ENCODE measurements at places on chromosomes 13 and 19. TPM values are rescaled to one million over a fixed set of nuclear protein-coding genes. Genes with fewer than 3 reads are reported as not detected.

- DNase-seq, result no peak
Observed at GRCh38 chr13:114067886-114068651, 64.4 kb downstream of the RASA3 start.

Gene VSTM2B
- not detected for total RNA-seq

Gene LILRA5
- total RNA-seq, result 0.66 TPM

GRCh38 chr13:95367309-95367843, 66.1 kb upstream of the ABCC4 start:
- no peak for DNase-seq

Gene CKAP2
- 8.2 TPM for total RNA-seq

Gene ZNF724
- 1.9 TPM for total RNA-seq

DNA sequence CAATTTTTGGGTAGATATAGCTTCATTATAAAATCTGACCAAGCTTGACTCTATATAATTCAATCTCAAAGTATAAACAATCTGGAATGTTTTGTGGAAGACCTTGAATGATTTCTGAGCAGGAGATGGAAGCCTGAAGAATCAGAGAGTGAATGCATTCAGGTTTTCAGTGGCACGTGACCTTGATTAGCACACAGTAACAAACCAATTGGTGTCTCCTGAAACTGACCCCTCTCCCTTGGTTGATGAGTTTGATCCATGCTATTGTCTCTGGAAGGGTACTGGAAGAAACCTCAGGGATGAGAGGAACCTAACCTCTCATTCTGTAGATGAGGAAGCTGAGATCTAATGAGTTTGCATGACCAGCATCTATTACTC, 39.6 kb downstream of the PCDH8 start:
- no peak for DNase-seq

DNA sequence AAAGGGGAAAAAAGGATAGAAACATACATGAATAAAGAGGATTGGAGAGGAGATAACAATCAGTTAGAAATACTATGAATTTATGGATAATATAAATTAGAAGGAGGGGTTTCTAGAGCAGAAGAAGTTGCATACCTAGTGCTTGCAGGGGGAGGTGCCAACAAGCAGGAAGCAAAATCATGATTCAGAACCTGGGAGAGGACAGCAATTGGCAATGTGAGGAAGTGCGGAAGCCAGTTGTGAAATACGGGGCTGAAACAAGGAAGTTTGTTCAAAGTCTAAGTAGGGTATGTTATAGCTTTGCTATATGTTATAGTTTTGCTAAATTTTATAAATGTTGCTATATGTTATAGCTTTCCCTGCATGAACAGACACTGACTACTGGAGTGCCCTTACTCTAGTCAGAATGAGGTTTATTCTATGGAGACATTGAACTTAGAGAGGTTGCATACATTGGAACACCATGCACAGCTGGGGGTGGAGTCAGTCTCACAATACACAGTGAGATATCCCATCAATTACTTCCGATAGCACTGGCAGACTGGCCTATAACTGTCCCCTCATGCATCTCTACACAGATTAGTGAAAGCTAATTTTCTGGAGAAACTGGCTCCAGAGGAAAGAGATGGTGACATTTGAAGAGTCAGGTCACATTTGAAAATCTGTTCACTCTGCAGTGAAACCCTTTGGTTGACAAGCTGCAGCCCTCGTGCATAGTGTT, 92.1 kb downstream of the GPC6 start:
- DNase-seq, result no peak

DNA sequence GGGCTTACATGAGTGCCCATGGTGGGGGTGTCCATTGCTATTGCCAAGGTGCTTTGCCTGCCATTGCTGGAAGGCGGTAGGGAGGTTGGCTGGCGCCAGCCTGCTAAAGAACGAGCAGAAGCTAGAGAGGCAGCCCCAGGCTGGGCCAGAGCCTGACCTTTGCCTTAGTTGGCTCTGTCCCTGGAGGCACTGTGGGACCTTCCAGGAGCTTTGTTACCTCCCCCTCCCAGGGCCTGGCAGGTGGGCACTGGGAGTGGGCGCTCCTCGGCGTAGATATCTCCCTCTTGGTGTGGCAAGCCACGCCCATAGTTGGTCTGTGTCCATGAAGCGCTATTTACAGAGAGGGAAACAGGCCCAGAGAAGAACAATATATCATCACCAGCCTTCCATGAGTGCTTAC, 2.3 kb upstream of the SLC25A42 start:
- peak; percentile 51 for DNase-seq

DNA sequence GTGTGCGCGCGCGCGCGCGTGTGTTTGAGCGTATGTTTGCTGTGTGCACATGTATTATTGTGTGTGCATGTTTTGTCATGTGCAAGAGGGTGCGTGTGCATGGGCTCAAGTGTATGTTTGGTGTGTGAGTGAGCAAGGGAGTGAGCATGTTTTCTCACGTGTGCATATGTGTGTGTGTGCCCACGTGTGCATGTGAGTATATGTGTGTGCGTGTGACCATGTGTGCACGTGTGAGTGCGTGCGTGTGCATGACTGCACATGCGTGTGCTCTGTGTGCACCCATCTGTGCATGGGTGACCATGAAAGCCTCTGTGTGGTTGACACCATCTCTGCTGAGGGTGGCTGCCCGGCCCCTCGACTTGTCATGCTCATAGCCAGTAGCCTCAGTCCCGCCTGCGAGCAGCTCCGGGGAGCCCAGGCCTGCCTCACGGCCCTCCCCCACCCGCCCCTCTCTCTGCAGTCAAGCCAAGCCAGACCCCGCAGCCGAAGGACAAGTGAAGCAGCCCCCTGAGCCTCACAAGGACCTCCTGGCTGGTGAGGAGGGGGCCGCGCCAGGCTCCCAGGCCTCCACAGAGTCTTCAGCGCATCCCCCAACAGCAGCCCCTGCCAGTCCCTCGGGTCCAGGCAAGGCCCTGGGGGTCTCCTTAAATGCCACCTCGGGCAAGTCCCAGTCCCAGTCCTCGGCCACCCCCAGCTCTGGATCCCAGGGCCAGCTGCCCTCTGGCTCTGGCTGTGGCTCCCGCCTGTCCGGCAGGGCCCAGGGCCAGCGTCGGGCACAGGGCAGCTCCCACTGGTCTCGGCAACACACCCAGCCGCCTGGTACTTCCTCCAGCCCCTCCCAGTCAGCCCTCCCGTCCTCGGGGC, 6.0 kb downstream of the REEP6 start:
- DNase-seq, result no peak

- DNase-seq, result no peak
Observed at GRCh38 chr13:98144801-98145350, 2.0 kb downstream of the FARP1 start.

DNA sequence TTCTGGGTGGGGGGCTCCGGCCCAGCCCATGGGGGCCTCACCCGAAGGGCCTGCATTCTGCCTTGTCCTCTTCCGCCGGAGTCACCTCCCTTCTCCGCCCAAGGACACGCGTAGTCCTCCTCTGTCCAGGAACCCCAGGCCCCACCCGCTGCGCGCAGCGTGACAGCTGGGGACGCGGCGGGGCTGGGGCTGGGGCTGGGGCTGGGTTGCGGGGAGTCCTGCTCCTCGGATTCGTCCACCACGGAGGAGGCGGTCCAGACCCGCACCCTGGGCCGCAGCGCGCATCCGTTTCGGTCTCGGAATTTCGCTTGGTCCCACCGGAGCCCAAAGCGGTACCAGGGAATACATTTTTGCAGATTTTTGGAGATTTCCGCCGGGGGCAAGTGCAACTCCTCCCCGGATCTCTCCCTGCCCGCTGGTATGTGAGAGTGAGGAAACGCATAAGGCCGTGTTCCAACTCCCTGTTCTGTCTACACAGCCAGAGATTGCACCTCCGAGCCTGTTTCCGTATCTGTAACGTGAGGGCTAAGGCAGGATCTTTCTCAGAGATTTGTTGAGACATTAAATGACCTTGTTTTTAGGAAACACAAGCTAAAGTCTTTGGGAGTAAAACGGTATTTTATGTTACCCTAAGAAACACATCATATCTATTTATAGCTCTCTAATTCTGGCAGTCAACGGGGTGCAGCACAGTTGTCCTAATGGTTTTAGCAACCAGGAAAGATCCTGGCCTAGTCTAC, at the start of gene COX7A1:
Gene COX7A1, minus strand, starts transcription at position 96 of the 740 bp plus-strand sequence. Its CDS starts 40 bp downstream, at position 56.
- peak; percentile 87 for DNase-seq

- DNase-seq, result no peak
Observed at GRCh38 chr13:40341096-40341471, 325.4 kb downstream of the FOXO1 start.

DNA sequence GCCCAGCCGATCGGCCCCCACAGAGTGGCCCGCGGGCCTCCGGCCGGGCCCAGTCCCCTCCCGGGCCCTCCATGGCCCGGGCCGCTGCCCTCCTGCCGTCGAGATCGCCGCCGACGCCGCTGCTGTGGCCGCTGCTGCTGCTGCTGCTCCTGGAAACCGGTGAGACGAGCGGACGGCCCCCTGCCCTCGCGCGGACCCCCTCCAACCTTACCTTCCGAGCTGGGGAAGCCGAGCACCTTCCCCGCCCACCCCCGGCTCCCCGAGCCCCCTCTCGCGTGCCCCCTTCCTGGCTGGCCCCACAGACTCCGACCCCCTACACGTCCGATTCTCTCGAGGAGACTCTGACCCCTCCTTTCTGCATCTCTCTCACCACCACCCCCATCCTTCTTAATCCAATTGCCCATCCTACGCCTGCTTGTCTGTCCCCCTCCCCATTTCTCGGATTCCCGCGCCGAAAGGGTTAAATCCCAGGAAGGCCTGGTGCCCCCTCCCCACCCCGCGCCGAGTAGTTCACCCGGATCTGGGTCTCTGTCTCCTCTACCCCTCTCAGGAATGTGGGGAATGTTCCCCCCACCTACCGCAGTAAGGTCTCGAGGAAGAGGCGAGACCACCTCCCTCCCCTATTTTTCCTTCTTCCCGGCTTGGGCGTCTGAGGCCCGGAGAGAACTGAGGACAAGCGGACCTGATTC, 502 bp downstream of the NECTIN2 start:
- DNase-seq, result no peak

DNA sequence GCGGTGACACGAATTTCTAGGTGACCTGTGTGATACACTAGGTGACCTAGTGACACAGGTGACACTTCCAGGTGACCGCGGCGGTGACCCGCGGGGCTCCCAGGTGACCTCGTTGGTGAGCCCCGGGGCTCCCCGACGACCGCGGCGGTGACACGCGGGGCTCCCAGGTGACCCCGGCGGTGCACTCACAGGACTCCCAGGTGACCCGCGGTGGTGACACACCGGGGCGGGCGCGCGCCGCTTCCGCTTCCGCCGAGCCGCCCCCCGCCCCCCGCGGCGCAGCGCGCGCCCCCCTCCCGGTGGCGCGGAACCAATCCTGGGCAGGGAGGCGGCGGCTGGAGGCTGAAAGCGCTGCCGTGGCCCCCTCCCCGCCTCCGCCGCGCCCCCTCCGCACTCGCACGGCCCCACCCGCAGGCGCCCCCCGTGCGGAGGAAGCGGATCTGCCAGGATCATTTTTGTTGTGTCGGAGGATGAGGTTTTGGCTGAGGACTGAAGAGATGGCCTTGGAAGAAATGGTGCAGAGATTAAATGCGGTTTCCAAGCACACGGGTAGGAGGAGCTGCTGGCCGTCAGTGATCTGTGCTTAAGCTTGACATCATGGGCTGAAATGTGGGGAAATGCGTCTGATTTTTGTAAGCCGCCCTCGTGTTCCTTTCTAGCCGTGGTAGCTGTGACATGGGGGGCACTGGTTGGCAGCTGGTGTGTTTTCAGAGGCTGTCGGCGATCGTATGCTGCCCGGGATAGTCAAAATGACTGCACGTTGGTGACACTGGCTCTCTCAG, at the start of gene MCF2L:
Gene MCF2L, plus strand, starts transcription at position 305 of the 782 bp plus-strand sequence. Its CDS starts 166 bp downstream, at position 471.
- peak; percentile 46 for DNase-seq

Gene LRRC8E
- total RNA-seq, result 0.44 TPM

GRCh38 chr19:40407714-40408597, 5.2 kb downstream of the PRX start:
- DNase-seq, result no peak

Gene PEAK3
- total RNA-seq, result 0.77 TPM

- no peak for DNase-seq
Observed at GRCh38 chr19:571566-571974, 826 bp upstream of the BSG start.

Gene IGLON5
- not detected for total RNA-seq

Gene DNAAF3
- total RNA-seq, result 1.8 TPM

DNA sequence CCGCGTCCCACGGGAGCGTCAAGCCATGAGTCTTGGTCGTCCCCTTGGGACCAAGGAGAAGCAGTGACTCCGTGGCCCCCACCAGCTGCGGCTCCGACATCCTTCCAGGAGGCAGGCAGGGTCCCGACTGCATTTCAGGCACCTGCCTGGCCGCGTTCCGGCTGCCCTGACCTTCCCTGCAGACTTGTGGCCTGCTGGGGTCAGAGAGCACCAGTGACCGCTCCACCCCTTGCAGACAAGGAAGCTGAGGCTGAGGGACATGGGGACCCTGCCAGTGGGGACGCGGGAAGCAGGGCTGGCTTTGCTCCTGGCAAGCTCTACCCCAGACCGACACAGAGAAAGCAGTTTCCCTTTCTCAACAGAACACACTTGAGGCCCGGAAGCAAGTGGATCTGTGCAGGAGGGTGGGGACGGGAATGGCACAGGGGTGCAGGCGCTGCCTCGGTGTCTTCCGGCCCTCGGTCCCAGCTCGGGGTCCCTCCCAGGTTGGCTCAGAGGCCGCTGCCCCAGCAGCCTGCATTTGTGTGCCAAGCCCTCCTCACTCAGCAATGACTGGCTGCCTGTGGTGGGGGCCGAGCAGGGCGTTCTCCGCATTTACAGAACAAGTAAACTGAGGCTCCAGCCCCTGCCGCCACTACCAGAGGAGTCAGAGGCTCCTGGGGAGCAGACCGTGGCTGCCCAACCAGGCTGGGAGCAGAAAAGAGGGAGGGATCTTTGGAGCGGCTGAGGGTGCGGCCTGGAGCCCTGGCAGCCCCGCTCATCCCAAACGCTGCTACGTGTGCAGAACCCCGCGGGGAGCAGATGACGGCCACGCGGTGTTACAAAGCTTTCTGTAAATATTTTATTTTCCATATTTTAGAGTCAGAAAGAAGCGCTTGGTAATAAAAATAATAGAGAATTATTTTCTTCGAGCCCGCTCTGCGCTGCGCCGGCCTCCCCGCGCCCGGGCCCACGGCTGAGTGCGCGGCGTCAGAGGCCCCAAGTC, 43.9 kb downstream of the GAS6 start:
- no peak for DNase-seq

DNA sequence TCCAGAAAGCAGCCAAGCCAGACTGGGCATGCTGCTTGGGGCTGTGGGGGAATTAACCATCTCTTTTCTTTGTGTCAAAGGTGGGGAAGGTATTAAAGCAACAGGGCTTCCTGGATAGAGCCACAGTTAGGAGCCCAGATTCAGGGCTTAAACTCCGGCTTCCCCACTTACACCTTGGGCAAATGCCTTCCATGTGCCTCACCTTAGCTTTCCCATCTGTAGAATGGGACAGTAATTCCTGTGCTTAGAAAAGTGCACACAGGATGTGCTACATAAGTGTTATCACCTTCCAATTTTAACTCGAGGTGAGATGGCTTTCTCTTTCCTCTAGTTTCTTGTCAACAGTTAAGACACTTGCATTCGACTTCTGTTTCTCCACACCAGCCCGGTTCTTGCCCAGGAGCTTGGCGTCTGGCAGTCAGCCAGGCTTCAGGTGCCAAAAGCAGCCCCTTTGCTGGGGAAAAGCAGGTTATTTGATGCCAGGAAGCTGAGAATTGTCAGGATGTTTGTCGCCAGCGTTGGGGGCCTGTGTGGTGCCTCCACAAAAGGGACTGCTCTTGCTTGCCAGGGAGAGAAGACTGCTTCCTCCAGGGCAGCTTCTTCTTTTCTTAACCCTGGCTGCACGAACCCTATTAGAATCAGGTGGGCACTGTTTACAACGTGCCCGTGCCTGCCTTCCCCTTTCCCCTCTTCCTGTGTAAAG, 79.2 kb downstream of the SIPA1L3 start:
- DNase-seq, result no peak

Gene ZNF714
- 1.7 TPM for total RNA-seq
